Left kidney (tissue), 8 donors: ENCODE measurements at places on chromosomes 16 and 17. TPM values are rescaled to one million over a fixed set of nuclear protein-coding genes. Genes with fewer than 3 reads are reported as not detected.

GRCh38 chr16:57042157-57043111, 49.9 kb upstream of the CPNE2 start:
- no peak for DNase-seq

- no peak for DNase-seq
These were observed 24.2 kb downstream of the FAM20A start for GRCh38 chr17:68576811-68577496.

DNA sequence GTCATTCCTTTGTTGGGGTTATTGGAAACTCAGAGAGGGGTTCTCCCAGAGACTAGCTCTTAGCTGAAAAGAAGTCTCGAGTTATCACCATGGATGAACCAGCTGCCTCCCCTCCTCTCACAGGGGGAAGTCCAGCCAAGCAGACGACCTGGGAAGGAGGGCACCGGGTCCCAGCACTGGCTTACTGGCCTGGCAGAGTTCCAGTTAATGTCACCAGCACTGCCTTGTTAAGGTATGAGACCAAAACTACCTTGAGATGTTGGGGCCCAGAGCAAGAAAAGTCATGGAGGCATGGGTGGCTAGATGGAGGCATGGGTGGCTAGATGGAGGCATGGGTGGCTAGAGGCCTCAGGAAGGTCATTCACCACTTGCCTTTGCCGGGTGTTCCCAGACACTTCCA, 72.4 kb downstream of the WIPI1 start:
- no peak for DNase-seq

DNA sequence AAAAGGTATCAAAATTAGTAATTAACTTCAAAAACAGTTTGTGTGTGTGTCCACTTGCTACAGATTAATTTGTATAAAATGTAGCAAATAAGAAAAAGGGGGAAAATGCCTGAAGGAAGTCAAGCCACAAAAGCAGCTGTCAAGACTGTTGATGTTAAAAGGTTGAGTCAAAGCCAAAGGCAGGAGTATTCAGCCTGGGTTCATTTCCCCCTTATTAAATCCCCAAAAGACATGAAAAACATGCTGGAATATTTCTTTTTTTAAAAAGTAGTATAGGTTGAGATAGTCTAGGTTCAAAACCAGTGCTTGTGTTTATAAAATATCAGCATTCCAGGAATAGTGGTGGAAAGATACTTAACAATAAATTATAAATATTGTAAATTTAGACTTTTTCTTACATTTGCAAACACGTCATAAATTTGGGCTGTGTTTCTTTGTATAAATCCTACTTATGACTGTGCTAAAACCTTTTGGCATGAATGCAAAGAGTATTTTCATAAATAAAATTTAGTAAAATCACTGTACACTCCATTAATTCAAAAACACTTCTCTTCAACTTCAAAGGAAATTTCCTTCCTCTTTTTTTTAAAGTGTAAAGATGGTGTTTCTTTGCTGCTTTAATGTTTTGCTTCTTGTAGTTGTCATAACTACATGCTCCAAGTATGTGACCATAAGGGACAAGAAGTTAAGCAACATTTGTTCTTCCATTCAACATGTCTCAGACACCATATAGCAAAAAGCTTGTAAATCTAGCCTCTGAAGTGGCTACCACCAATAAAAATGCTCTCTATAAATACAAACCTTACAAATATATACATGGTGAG, 72.0 kb downstream of the SKAP1 start:
- DNase-seq = no peak

GRCh38 chr17:59668816-59669215, 38.4 kb downstream of the PTRH2 start:
- DNase-seq = no peak

DNA sequence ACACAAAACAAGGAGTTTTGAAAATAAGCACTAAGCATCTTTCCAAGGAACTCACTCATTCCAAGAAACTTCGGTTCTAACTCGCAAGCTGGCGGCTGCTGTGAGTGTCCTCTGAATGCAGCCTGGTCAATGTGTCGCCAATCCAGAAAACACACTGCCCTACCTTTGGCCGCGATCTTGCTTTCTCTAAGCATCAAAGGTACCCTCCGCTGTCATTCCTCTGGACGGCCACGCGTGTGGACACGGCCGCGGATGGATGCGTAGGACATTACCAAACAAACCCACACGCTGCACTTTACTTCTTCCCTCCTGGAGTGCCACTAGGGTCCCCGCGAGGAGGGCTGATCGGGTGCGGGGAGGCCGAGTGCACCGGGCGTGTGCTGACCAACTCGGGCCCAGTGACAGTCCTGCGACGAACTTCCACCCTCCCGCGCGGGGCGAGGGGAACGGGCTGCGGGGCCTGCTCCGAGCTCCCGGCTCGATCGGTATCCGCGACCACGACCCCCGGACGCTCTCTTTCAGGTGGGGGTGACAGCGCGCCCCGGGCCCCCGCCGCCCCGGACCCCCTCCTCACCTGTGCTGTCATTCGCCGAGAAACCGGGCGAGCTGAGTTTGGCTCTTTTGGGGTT, 1.1 kb downstream of the CREBBP start:
- no peak for DNase-seq

ERN2 gene
- 0.47 TPM for polyA plus RNA-seq

- no peak for DNase-seq
These were observed 76.2 kb upstream of the CDC42EP4 start for GRCh38 chr17:73387746-73388577.

DNA sequence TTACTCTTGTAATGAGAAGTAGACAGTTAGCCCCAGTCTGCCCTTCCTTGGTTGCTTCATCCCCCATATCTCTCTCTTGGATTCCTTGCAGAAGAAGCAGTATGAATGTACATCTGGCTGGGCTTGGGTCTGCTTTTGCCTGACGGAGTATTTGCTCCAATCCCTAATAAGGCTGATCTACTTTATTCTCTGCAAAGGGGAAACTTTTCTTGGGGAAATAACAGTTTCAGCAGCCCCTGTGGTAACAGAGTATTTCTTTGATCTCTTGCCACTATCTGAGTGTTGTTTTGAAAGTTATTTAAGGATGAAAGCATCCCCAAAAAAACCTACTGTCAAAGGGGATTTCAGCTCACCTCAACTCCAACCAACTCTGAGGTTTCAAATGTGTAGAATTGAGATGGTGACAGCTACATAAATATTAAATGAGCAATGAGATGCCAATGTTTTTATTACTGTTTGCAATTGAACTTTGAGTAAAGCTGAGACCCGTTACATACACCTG, 168.9 kb upstream of the NOG start:
- DNase-seq = no peak

DNA sequence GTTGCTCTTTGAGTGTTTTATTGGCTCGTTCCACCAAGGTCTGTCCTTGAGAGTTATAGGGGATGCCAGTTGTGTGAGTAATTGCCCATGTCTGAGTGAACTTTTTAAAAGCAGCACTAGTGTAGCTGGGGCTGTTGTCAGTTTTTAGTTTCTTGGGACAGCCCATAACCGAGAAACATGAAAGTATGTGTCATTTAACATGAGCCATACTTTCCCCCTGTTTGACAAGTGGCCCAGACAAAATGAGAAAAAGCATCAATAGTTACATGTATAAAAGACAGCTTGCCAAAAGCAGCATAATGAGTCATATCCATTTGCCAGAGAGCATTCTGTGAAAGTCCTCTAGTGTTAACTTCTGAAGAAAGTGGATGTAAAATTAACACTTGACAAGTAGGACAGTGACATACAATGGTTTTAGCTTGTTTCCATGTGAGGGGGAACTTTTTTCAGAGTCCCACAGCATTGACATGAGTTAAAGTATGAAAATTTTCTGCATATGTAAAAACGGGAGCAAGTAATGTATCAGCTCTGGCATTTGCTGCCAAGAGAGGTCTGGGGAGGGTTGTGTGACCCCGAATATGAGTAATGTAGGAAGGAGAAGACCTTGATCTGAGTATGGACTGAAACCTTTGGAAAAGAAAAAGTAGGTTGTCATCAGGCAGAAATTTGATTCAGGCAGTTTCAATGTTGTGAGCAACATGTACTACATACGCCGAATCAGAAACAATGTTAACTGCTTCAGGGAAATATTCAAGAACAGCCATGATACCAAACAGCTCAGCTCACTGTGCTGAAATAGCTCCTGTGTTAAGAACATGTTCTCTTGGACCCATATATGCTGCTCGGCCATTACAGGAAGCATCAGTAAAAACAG, 56.8 kb upstream of the ARL4D start:
- peak; percentile 47 for DNase-seq

ASIC2 gene
- 2.5 TPM for polyA plus RNA-seq

AATK gene
- polyA plus RNA-seq = 3.9 TPM

PERCC1 gene
- 0.20 TPM for polyA plus RNA-seq

DNA sequence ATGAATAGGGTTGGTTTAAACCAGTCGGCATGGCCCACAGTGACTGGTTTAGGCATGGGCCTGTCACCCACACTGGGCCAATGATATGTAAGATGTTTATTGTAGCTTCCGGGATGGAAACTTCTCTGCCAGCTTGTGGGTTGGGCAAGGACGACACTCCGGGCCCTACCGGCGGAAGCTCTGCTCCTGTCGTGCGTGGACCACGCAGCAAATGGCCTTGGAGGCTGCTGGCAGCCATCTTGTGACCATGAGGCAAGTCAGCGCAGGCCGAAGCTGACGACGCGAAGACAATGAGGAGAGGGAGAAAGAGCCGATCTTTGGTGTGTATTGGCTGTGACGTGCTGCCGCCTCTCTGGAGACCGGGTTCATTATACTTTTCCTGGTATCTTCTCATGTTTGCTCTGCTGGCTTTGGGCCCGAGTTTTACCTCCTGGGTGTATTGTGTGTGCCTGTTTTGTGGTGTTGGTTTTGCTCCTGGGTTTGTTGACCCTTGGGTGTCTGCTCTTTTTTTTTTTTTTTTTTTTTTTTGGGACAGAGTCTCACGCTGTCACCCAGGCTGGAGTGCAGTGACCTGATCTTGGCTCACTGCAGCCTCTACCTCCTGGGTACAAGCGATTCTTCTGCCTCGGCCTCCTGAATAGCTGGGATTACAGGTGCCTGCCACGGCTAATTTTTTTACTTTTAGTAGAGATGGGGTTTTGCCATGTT, 15.4 kb downstream of the SLC25A10 start:
- DNase-seq = no peak

DNA sequence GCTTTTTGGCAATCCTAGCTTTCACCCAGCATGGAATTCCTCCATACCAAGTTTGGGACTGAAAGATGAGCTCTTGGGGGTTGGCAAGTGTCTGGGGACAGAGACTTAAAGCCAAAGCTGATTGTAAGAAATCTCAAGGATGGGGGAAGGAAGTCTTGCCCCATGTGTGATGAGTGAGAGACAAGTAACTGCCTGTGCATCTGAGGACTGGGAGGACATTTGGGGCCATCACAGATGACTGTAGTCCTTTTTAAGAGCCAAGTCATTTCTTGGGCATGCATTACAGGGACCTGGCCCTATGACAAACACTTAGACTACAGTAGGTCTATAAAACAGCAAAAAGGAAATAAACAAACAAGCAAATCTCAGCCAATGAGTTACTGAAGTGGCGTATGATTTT, 36.3 kb upstream of the CCL2 start:
- DNase-seq = no peak

KCNAB3 gene
- polyA plus RNA-seq = 12.3 TPM

DNA sequence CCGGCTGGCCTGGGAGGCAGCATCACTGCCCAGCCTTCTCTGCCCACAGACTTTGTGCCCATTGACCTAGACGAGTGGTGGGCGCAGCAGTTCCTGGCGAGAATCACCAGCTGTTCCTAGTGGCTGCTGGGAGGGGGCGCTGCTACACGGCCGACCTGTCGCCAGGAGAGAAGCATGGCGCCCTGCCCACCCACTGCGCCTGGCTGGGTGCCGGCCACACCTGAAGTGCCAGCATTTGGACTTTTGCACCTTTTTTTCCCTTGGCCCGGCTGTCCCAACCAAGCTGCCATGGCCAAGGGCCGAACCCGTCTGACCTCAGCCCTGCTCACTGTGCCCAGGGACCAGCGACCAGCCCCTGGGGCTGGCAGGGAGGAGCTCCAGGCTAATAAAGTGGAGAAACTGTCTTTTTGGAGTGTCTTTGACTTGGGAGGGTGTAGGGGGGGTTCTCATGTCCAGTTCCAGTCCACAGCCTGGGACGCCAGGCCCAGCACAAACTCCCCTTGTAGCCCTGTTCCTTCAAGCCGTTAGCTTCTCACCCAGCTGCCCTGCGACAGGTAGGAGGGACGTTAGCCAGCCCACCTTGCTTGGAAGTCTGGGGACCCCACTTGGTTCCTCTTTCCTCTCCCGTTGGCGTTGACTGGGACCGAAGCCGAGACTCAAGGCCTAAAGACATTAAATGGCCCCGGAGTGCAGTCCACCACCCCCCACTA, 939 bp upstream of the WDR90 start:
- DNase-seq = no peak

C1QTNF8 gene
- polyA plus RNA-seq = not detected

DNA sequence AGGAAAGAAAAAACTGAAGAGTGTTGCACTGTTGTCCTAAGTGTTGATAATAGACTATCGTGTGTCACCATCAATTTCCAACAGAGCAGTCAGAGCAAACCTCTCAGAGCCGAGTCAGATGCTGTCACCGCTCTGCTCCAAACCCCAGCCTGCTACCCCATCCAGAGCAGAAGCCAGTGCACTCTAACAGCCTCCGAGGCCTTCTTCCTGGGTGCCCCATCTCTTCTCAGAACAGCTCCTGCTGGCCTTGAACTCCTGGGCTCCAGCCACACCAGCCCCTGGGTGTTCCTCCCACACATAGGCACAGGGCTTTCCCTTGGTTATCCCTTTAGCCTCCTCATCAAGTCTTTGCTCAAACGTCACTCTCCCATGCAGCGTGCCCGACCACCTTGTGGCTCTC, 21.0 kb downstream of the MEIOB start:
- no peak for DNase-seq
